Liver (tissue), 10 donors: ENCODE measurements at places on chromosomes 7 and 10. TPM values are rescaled to one million over a fixed set of nuclear protein-coding genes. Genes with fewer than 3 reads are reported as not detected.

- DNase-seq, result peak; percentile 57
These were observed 837 bp upstream of the IGFBP3 start for GRCh38 chr7:45921699-45922519.

DNA sequence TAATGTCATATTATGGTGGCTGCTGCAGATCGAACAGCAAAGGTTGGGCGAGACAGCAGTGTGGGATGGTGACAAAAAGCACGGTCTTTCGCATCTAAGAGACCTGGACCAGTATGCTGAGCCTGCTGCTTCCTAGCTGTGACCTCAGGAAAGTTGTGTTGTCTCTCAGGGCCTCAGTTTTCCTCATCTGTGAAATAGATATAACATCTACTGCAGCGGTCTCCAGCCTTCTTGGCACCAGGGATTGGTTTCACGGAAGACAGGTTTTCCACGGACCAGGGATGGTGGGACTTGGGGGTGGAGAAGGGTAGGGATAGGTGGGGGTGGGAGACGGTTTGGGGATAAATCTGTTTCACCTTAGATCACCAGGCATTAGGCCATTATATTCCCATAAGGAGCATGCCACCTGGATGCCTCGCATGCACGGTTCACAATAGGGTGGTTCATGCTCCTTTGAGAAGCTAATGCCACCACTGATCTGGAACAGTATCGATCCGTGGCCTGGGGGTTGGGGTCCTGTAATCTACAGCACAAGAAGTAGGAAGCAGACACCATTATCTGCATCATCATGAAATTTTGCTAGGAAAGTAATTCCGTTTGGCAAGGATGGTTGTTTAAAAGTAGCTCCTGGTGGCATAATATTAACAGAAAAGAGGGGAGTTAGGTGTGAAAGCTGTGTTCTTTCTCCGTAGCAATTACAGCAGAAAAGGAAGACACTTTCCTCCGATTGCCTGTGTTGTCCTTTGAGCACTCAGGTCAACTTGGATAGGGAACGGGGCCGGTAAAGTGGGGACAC, 10.8 kb downstream of the KLF6 start:
- DNase-seq, result no peak

DNA sequence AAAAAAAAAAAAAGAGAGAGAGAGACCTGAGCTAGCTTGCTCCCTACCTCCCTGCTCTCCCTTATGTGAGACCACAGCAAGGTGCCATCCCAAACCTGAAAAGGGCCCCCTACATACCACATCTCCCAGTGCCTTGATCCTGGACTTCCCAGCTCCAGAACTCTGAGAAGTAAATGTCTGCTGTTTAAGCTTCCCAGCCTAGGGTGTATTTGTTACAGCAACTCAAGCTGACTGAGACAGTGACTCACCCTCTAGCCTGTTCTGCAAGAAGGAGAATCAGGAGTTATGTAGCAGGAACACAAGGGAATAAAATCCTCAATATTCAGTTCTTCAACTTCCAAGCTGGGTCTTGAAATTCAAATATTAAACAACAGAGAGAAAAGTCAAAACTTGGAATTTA, 52.1 kb upstream of the TMEM72 start:
- DNase-seq, result peak; percentile 4

- DNase-seq, result no peak
These were observed 716.1 kb downstream of the PARD3 start for GRCh38 chr10:34098821-34099567.

- no peak for DNase-seq
These were observed 50.8 kb upstream of the CREB5 start for GRCh38 chr7:28361551-28361950.

Gene TMEM273
- total RNA-seq, result 9.5 TPM

Gene BAMBI
- total RNA-seq, result 10.6 TPM

- DNase-seq, result no peak
These were observed 435.2 kb upstream of the LRGUK start for GRCh38 chr7:133691727-133692610.

GRCh38 chr10:69914398-69915214, 112.9 kb downstream of the COL13A1 start:
- DNase-seq, result peak; percentile 73

DNA sequence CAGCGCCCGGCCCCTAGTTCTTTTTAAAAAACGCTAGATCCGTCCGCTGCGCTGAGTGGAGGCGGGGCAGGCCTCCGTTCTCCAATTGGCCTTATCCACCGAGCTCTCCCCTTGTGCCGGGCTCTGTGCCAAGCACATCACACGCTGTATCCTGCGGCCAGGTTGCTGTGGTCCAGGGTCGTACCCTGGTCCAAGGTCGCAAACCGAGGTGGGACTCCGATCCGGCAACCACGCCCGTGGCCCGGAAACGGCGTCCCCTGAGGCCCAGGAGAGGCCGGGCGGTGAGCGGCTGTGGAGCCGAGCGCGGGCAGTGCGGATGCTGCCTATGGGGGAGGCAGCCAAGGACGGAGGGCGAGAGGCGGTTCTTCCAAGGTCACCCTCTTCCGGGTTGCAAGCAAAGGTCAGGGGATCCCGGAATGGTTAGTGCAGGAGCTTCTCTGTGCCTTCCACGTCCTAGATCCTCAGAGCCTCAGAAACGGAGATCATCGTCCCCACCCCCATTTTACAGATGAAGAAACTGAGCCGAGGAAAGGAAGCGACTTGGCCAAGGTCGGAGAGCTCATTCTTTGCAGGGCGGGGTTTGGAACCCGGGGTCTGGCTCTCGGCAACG, 72.4 kb upstream of the LRRC4 start:
- no peak for DNase-seq

Gene CCL24
- 2.1 TPM for total RNA-seq

- no peak for DNase-seq
These were observed 51.3 kb downstream of the PRTFDC1 start for GRCh38 chr10:24900888-24901685.

Gene BEND7
- 10.1 TPM for total RNA-seq
